Activated T-cell treated with anti-CD3 and anti-CD28 coated beads, Interleukin-2, amount 50 U/mL, for 72 hours (primary cell): ENCODE measurements at places on chromosomes 7 and 10.

DNA sequence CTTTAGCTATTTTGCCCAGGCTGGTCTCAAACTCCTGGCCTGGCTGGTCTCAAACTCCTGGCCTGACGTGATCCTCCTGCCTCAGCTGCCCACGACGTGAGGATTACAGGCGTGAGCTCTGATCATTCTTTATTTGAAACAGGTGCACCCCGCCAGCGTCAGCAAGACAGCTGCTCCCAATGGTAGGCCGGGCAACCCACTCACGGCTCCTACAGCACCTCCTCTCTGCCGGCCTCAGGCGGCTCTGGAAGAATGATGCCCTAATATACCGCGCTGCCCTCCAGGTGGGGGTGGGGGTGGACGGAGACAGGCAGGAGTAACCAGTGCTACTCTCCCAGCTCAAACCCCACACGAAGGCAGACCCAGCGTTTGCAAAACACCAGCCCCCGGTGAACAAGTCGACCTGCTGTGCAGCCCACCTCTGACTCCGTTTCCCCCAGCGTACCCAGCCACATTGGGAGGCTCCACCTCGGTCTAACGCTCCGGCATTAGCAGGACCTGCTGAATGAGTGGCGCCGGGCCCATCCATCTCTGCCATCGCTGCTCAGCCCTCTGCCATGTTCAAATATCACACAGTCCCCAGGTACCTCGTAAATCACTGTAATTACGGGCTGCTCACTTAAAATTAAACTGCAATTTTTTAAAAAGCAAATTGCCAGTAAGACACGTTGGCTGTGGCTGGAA is 148.6 kb downstream of the ELFN1 start:
- DNase-seq: no peak

GRCh38 chr10:33945051-33945450 is 610.6 kb upstream of the NRP1 start:
- no peak for DNase-seq

DNA sequence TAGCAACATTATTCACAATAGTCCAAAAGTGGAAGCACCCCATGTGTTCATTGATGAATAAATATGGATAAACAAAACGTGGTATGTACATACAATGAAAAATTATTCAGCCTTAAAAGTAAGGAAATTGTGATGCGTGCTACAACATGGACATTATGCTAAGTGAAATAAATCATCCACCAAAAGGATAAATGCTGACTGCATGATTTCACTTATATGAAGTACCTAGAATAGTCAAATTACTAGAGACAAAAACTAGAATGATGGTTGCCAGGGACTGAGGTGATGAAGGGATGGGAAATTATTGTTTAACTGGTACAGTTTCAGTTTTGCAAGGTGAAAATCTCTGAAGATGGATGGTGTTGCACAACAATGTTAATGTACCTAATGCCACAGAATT is 56.6 kb downstream of the THSD7A start:
- no peak for DNase-seq

GRCh38 chr7:151725844-151726651 is 150.9 kb downstream of the PRKAG2 start:
- DNase-seq: no peak

DNA sequence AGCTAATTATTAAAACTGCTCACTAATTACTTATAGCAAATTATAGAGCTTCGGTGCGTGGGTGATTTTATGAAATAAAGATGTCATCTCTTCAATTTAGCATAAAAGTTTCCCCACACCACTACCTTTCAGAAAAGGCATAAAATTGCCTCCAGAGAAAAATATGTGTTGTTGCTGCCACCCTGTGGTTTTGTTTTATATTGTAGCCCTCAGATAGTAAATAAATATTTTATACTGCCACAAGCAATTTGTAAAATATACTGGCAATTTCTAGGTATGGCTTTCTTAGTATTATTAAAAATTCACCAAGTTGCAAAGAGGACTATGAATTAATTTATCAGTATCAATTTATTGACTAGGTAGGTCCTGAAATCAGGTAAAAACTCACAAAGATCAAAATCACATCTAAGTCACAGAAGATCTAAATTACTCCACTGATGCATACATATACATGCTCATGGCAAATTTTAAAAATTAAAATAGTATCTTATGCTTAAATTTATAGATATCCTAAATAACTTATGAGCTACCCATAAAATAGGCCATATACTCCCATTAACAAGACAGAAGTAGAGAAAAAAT is 26.5 kb downstream of the ASNS start:
- no peak for DNase-seq

DNA sequence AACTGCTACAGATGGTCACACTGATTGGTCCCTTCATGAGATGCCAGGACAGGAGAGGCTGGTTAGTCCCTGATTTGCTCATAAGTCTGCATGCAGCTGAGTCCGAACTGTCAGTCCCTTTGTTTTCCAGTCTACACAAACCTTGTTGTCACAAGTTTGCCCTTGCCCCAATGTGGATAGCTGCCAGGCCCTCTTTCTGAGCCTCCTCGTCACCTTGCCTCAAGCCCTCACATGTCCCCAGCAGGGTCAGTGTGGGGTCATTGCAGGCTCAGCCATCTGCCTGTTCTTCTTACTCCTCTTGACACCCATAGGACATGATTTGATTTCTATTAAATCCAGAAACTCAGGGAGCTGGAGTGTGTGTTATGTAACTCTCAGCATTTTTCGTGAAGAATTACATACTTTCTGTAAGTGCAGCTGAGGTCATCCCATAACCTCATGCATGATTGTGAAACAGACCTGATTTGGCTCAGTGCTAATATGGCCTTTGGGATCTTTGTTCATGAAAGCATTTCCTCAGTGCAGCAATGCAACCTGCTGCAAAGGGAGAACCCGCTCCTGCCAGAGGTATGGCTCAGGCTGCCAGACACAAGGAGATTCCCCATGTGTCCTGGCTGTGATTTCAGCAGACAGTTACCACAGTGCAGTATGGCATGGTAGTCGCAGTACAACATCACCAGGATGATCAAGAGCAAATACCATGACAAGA is 70.0 kb upstream of the ZMIZ2 start:
- DNase-seq: no peak

DNA sequence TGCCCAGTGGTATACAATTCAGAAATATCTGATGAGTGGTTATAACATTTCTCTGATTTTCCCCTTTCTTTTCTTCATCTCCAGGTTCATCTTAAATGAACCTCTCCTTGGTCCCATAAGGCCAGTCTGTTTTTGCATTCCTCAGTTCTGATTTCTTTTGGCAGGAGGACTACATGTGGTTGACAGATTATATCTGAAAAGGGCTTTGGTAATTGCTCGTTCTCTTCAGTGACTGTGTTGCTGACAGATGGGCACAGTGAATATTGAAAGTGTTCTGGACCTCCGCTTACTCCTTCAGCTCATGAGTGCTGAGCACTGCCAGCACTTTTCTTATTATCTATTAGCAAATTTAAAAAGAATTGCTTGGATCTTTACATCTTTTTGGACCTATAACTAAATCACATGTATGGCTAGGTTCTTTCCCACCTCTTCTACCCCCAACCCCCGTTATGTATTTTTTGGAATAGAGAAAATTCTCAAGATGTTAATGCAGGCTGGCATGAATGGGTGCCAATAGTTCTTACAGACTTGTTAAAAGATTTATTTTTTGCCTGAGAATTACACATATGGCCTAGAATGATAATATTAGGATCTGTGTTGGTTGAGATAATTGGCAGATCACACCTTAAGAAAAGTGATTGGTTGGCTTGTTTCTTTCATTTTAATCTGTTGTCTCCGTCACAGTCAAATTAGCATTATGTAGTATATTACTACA is 323.0 kb downstream of the EXOC4 start:
- DNase-seq: no peak

DNA sequence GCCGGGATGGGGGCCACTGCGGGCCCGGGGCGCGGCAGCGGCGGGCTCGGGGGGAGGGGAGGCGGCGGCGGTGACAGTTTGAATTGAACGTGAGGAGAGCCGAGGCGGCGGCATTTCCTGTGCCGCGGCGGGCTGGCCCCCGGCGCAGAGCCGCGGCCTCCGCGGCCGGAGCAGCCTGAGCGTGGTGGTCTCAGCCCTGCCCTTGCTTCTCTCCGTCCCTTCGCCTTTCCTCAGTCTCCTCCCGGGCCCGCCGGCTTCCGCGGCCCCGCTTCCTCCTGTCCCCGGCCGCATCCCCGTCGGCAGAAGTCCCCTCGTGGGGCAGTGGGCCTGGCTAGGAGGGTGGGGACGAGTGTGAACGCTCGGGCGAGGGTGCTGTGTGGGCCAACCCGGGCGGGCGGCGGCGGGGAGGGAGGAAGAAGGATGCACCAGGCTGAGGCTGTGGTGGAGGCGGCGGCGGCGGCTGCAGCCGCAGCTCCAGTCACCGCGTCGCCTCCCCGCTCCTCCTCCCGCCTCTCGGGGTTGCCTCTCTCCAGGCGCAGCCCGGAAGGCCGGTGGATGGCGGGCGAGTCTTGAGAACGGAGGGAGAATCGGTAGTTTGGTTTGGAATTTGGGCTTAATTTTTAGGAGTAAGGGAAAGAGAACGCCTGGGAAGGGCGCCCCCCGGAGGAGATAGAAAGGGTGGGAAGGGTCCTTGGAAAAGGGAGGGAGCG is 690 bp downstream of the SEPTIN7 start:
- peak; percentile 84 for DNase-seq

GRCh38 chr10:131204406-131205152 is 106.9 kb downstream of the TCERG1L start:
- DNase-seq: no peak

- DNase-seq: peak; percentile 76
Observed at GRCh38 chr7:2894118-2894940, 50.2 kb upstream of the GNA12 start.

- DNase-seq: no peak
Observed at GRCh38 chr7:50721160-50721559, 61.5 kb downstream of the GRB10 start.

DNA sequence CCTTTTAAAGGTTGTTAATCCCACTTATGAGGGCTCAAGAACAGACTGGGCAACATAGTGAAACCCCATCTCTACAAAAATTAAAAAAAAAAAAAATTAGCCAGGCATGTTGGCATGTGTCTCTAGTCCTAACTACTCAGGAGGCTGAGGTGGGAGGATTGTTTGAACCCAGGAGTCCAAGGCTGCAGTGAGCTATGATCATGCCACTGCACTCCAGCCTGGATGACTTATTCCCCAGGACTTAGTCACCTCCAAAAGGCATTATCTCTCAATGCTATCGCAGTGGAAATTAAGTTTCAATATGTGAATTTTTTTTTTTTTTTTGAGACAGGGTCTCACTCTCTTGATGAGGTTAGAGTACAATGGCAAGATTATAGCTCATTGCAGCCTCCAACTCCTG is 61.2 kb upstream of the TRIM24 start:
- DNase-seq: no peak

DNA sequence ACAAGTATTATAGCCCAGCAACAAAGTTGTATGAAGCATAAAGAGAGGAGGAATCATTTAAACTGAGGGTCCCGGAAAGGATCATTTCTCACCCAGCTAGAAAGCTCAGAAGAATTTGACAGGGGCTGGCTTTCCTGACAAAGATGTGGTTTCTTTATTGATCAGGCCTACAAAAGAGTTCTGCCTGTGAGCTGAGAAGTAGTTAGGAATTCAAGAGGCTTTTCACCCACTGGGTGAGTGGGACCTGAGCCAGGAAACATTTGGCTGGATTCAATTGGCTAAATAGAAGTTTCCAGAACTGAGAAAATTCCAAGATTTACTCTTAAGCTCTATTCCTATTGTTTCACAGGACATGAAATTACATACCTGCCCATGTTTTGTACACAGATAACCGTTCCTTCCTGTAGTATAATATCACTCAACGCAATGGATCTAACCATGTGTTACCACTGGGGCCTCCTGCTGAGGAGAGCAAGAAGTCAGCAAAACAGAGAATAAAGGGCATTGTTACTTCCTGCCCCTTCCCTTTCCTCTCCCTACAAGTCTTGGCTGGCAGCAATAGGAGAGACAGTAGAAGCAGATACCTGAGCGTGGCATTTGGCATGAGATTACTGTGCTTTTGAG is 53.9 kb upstream of the PAPSS2 start:
- DNase-seq: no peak

GRCh38 chr7:53035499-53036412 is at the start of gene POM121L12:
Gene POM121L12 (plus strand): TSS chr7:53035633. CDS start chr7:53035672, 39 bp downstream.
- no peak for DNase-seq

DNA sequence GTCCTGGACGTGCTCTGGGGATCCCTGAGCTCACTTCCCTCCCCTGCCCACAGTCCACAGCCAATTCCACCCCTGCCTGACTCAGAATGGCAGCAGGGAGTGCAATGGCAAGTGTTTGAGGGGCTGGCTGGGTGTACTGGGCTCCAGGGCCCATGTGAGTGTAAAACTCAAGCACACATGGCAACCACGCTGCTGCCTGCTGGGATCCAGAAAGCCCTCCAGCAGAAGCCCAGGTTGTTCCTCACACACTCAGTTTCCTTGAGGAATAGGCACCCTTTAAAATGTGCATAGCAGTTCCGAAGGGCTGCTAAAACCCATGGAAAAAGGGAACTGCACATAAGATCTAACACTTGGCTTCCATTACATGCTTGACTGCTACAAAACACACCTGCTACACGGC is 11.3 kb upstream of the ATP6V0A4 start:
- no peak for DNase-seq

- DNase-seq: no peak
Observed at GRCh38 chr7:4470246-4470645, 211.8 kb upstream of the FOXK1 start.

DNA sequence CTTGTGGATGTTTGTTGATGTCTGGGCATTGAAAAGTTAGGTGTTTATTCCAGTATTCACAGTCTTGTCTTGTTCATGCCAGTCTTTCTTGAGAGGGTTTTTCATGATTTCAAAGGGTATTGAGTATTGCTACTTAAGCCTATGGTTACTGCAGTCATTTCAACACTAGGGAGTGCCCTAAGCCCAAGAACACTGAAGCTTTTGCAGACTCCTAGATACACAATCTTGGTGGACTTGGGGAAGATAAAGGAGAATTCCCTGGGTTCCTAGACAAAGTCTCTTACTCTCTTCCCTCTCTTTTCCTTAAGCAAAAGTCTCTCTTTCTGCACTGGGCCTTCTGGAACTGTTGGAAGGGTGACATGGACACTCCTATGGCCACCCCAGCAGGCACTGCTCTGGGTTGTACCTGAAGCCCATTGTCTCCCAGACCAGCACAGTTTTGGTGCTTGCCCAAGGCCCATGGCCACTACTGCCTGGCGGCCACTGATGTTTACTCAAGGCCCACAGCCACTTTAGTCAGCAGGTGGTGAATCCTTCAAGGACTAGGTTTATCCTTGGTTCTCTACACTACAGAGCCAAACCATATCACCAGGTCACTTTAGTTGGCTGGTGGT is 24.9 kb downstream of the SAMD9 start:
- DNase-seq: no peak

- no peak for DNase-seq
Observed at GRCh38 chr7:55179931-55180682, 161.3 kb downstream of the EGFR start.
